AG10803 (cell line): ENCODE measurements at places on chromosomes 16 and 17.

GRCh38 chr17:4326608-4327007, 39.9 kb downstream of the UBE2G1 start:
- no peak for DNase-seq

DNA sequence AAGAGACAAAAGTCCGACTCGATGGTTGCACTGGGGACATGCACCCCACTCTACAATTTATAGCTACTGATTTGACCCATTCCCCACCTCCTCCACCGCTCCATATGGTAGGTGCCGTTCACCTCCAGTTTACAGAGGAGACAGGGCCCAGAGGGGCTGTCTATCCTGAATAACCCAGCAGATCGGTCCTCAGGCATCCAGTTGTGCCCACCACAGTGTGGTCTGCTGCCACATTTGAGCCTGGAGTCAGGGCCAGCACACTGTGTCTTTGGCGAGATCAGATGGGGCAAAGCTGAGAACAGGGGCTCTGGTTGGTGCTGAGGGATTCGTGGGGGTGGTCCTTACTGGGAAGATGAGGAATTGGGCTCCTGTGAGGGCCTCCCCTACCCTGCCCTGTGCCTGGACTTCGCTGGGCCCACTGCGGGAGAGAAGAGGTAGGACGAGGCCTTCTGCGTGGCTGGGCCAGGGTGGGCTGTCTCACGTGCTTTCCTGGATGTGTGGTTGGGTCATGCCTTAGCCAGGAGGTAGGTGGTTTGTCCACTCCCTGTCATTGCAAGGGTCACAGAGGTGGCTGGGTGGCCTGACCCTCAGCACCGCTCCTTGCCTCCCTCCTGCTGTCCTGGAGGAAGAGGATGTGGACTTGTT, 2.8 kb downstream of the ADCY7 start:
- DNase-seq = no peak

DNA sequence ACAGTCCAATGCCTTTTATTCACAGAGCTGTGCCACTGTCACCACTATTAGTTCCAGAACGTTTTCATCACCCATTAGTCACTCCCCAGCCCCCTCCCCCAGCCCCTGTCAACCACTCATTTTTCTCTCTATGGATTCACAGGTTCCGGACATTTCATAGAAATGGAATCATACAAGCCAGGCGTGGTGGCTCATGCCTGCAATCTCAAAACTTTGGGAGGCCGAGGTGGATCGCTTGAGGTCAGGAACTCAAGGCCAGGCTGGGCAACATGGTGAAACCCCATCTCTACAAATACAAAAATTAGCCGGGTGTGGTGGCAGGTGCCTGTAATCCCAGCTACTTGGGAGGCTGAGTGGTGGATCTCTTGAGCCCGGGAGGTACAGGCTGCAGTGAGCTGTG, 759 bp upstream of the PAM16 start:
- peak; percentile 47 for DNase-seq

DNA sequence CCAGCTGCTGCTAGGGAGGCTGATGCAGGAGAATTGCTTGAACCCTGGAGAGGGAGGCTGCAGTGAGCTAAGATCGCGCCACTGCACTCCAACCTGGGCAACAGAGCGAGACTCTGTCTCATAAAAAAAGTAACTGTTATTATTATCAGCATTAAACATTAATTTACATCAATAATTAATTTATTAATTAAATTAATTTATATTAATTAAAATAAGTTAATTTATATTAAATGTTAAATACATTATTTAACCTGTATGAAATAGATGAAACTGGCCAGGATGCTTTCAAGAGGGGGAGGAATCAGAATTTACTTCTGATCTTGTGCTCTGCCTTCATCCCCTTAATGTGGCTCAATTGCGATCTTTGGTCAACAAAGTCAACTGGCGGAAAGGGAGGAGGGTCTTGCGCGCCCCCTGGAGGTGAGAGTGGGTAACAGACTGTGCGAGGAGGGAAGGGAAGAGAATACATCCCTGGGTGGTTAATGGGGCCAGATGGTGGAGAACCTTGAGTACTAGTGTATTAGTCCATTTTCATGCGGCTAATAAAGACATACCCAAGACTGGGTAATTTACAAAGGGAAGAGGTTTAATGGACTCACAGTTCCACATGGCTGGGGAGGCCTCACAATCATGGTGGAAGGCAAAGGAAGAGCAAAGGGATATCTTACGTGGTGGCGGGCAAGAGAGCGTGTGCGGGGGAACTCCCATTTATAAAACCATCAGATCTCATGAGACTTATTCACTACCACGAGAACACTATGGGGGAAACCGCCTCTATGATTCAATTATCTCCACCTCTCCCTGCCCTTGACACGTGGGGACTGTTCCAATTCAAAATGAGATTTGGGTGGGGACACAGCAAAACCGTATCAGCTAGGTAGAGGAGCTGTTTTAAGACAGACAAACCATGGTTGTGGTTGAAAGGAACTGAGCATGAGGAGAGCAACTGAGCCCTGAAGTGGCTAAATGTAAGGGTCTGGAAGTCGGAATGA, 15.7 kb upstream of the CPPED1 start:
- DNase-seq = peak; percentile 57

DNA sequence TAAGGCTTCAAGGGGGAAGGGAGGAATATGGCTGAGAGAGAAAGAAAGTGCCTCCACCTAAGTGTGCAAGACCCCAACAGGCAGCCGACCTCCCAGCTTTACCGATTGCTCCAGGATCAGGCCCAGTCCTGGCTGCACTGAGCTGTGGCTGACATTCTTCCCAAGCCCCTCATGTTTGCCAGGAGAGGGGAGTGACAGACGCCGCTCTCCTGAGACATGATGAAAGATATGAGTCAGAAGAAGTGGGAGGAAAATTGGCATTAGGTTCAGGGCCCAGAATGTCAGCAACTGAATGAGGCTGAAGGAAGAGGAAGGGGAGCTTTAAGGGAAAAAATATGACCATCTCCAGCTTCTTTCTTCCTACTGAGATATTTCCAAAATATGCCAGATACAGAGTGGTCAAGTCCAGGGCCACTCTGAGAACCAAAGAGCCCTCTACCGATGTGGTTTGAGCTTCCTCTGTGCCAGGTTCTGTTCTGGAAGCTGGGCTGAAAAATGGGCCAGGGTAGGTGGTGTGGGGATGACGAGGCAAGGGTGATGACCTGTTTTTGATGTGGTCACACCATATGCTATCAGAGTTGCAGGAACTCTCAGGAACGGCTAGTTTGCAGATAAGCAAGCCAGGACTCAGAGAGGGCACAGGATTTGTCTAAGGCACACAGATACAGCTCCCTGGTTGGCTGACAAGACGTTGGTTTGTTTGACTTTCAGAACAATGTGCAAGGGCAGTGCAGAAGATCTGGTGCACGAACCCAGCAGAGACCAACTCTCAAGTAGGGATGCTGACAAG, 176.7 kb downstream of the SOX9 start:
- DNase-seq = peak; percentile 21

GRCh38 chr17:45783593-45784292, 377 bp upstream of the CRHR1 start:
- no peak for DNase-seq
